ENCODE measurements at places on chromosomes 1 and 21.

DNA sequence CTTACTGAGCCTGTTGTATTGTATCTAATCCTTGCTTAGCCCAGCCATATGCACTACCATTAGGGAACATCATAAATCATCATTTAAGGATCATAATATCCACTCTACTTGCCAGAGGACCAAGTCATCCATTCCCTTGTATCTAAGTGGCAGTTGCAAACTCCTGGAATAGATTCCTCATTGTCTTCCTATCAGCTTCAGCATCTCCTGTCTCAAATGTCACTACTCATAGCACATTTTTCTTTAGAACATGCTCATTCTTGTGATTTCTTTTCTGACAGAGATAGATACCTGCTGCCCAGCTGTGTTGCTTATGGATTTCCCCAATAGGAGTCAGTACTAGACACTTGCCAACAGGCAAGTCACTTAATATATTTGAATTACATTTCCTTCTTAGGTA, 84.3 kb downstream of the OLFML3 start:
- no peak for DNase-seq

- no peak for DNase-seq
Measured at GRCh38 chr1:56819387-56819899, at the start of gene FYB2. Gene FYB2, minus strand, starts transcription at chr1:56819404. Its CDS starts 114 bp downstream, at chr1:56819290.

DNA sequence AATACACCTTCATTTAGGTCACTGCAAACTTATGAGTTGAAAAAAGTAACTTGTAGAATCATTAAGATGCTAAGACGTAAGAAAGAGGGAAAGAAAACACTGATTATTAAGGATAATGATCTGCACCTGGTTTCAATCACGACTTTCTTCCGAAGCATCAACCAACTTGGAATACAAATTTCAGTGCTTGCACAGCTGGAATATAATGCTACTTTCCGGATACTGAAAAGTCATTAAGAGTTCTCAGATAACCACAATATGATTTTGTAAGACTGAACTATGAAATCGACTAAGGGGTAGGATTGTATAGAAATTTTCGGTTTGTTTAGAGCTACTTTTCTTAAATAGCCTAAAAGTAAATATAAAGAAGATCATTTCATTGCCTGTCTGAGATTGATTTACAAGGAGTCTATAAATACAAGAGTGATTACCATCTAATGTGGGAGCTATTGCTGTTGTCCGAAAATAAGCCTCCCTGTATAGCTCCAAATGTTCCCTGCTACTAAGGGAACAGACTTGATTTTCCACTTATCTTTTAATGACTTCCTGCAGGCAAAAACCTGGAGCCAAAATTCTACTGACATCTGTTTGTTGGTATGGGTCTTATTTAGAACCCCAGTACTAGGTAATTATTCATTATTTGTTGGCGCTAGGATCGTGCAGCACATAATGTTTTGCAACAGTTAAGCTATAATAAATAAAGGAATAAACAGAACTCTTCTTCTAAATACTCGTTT, 673.3 kb downstream of the KCNT2 start:
- no peak for DNase-seq

DNA sequence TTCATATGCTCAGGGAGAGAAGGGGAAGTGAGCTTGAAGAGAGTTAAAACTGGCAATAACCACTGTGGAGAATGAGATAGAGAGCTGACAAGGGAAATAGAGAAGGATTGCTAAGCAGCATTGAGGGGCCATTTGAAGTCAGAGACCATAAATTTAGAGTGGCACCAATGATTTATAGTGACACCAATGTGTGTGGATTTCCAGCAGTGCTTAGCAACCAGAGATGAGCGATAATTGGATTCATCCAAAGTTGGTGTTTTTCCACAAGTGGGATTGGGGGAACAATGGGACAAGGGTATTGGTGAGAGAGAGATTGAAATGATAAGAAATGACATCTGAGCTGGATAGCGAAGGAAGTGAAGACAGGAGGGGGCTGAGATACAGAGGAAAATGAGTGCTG, 114.1 kb downstream of the C1orf94 start:
- DNase-seq = no peak

- DNase-seq = no peak
Measured at GRCh38 chr1:222443566-222443965, 104.3 kb downstream of the HHIPL2 start.

- no peak for DNase-seq
Measured at GRCh38 chr21:17753736-17754135, 65.4 kb downstream of the C21orf91 start.

GRCh38 chr1:42125552-42125951, 27.7 kb upstream of the GUCA2B start:
- DNase-seq = no peak

DNA sequence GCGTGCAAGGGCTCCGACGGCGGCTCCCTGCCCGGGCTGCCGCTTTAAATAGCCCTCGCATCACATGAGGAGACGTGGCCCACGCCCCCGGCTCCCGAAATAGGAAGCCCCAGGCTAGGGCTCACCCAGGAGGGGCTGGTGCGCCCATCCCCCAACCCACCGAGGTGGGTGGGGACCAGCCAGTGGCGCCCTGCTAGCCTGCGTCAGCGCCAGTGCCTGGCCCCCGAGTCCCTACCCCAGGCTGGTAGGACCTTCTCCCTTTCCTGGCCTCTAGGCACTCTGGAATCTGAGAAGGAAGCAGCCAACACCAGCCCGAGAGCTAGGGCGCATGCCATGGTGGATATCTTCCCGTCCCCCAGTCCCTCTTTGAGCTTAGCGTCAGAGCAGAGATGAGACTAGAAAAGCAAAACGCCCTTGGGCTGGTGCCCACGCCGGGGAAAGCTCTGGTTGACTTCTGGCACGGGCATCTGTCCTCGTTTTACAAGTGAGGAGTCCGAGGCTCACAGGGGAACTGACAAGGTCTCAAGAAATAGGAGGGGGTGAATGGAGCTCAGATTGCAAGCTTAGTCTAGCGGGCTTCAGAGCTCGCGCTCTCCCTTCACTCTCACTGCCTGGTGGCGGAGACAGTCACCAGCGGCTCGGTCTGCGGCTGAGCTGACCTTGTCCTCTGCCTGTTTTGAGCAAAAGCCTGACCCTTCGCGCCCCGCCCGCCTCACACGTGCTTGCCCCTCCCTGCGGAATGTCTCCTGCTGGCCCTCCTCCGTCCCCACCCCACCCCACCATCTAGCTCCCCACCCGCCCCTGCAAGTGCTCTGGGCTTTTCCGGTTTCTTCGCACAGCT, at the start of gene FABP3:
TSS of gene FABP3 (minus strand) at position 21 of the 841 bp plus-strand sequence. CDS start 62 bp downstream, outside the sequence.
- DNase-seq = peak; percentile 19

- DNase-seq = no peak
Measured at GRCh38 chr1:26994787-26995517, 1.5 kb downstream of the TRNP1 start.

DNA sequence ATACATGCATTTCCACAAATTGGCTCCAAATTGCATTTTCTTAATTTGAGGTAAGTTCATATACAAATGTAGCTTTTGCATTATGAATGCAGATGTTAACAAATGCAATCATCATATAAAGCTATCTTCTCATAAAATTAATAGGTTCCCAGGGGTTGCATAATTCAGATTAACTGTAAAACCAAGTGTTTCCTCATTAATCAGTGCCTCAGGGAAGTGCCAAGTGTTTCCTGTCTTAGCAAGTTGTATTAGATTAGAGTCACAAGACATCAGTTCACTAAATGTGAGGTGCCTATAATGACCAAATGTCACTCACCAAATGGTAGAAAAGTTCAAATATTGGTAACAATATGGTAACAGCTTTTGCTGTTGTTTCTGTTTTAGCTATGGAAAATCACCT, 140.8 kb downstream of the PTGER3 start:
- no peak for DNase-seq

DNA sequence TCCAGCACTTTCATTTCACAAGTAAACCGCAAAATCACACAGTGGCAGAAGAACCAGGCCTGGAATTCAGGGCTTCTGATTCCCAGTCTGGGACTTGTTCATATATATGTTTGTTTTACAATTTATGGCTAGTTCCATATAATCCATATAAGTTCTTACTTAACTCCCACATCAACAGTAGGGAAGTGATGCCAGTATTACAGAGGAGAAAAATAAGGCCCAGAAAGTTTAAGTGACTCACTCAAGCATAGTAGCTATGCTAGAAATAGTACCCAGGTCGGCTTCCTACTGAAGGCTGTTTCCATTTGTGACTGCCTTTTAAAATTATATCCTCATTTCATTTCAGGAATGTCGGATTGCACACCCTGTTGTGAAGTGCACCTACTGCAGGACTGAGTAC, 1.4 kb downstream of the FAM76A start:
- DNase-seq = no peak

DNA sequence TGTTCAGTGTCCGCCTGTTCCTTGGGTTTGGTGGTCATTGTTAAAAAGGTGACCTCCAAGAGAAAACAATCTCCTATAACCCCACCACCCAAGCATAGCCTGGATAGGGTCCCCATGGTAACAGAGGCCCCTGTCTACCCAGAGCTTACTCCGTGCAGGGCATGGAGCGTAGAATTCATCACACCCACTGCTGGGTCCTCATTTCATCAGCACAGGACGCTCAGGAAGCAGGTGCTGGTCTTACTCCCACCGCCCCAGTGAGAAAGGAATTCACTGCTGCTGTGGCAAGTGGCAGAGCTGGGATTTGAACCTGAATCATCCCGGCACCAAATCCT, 37.0 kb downstream of the ARHGEF10L start:
- no peak for DNase-seq

- DNase-seq = no peak
Measured at GRCh38 chr21:29676395-29676794, 263.4 kb downstream of the GRIK1 start.

- DNase-seq = no peak
Measured at GRCh38 chr1:29458737-29459619, 222.7 kb downstream of the PTPRU start.

DNA sequence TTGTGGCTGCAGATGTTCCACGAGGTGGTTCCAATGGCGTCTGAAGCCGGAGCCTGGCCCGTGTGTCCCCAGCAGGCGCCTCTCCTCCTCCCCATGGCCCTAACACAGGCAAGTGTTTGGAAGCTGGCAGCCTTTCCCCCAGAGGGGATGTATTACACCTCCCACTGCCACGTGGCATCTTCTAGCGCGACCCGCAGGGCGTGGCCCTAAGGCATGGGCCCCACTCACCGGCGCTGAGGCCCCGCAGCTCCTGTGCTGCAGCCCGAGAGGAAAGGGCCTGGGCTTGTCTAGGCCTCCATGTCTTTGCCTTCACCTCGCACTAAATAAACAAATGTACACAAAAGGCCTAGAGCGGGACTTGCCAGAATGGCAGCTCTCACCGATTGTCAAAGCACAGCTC, 37.9 kb downstream of the SLC66A1 start:
- no peak for DNase-seq

DNA sequence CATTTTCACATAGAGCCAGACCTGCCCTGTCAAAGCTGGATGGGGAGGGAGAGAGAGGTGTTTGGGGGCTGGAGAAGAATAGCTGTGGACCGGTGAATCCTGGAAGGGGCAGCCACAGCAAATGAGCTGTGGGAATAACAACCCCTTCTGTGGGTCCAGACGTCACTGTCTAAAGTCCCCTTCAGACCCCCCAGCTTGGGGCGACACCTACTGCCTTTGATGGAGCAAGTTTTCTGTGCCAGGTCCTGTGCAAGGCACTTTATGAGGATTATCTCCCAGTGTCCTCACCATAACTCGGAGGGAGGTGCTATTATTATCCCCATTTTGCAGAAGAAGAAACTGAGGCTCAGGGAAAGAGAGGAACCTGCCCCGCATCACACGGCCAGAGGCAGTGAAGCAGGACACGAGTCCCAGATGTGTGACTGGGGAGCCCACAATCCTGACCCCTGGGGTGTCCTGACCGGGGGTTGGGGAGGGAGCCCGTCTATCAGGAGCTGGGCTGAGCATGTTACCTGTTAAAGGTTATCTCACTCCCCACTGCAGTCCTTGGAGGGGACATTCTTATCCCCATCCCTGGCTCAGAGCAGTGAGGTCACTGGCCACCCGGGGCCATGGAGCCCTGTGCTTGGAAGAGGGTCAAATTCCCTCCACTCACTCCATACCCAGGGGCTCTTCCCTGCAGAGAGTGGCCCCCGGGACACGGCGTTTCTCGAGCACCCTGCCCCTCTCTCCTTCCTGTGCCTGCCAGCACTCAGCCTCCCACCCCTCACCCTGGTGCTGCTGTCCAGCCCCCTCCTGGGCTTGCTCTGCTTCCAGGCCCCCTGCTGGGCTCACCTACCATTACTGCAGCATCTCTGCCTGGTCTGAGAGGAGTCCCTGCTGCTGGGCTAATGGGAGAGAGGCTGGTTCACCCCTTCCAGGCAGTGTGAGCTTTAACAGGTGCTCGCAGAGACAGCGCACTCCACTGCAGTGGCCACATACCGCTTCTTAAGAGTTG, 132.9 kb downstream of the PTPRU start:
- no peak for DNase-seq

DNA sequence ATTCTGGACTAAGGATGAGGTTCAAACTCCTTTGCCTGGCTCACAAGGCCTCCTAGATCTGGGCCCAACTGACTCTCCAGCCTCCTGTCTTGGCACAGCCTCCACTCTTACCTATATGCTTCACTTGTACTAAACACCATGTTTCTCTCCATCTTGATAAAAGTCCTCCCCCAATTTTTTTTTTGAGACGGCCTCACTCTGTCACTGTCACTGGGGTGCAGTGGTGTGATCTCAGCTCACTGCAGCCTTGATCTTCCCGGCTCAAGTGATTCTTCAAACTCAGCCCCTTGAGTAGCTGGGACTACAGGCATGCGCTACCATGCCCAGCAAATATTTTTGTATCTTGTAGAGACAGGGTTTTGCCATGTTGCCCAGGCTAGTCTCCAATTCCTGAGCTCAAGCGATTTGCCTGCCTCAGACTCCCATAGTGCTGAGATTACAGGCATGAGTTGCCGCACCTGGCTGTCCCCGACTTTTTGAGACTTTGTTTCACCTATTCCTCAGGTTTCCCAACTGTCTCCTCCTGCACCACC, 39.7 kb downstream of the CD34 start:
- no peak for DNase-seq

- DNase-seq = no peak
Measured at GRCh38 chr1:237562242-237562823, 328.4 kb downstream of the ZP4 start.

GRCh38 chr1:167200749-167201148, 19.9 kb upstream of the POU2F1 start:
- DNase-seq = no peak

- no peak for DNase-seq
Measured at GRCh38 chr1:154418062-154418921, 13.1 kb downstream of the IL6R start.

DNA sequence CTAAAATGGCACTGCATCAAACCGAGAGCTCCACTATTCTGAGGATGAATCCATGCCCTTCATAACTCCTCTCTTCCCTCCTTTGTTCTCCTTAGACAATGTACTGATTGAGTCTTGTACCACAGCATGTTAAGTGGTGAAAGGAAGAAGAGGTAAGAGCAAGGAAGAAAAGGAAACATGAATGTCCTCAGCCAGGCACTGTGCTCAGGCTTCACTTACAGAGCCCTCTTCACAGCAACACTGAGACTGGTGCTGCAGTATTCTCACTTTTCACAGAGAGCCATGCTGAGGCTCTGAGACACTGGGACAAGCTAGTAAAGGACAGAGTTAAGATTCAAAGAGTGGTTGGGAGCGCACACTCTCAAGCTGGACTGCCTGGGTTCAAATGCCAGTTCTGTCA, 143.5 kb downstream of the AKT3 start:
- DNase-seq = no peak

GRCh38 chr21:16377857-16378256, 648.1 kb downstream of the USP25 start:
- DNase-seq = no peak

All from stimulated activated CD4-positive, alpha-beta T cell treated with anti-CD3 and anti-CD28 coated beads, Interleukin-2, amount 100 ng/mL, for 24 hours (primary cell).